ENCODE measurements at places on chromosomes 2 and 18.

- DNase-seq: no peak
Measured at GRCh38 chr2:29789911-29790485, 131.4 kb downstream of the ALK start.

DNA sequence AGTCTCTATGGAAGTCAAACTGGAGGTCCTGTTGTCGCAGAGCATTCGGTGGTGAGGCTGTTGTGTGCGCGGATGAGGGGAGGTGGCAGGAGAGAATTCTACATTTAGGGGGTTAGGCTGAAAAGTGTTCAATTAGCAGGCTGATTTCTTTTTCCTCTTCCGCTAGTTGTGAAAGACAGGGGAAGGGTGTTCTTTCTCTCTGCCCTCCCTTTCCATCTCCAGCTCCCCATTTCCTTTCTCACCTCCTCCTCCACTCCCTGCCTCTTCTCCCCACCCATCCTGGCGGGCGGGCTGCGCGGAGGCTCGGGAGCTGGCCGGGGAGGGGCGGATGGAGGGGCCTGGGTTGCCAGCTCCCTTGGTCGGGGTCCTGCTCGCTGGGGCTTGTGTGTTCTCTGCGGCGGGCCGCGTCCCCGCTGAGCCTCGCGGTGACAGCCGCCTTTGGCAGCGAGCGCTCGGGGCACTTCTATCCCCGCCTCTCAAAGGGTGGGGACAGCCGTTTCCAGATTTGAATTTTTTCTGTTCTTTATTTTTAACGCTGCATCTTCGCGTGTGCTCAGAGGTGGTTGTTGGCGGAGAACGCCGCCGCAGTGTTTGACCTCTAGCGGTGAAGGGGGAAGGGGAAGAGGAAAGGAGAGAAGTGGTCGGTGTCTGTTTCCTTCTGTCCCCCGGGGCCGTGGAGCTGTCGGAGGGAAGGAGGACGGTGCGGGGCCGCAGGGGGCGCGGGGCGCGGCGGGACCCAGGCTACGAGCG is 3.6 kb downstream of the SOX11 start:
- peak; percentile 78 for DNase-seq

- peak; percentile 24 for DNase-seq
Measured at GRCh38 chr2:143177096-143177786, 48.0 kb downstream of the ARHGAP15 start.

GRCh38 chr2:238231251-238231793 is 8.5 kb downstream of the HES6 start:
- DNase-seq: peak; percentile 87

DNA sequence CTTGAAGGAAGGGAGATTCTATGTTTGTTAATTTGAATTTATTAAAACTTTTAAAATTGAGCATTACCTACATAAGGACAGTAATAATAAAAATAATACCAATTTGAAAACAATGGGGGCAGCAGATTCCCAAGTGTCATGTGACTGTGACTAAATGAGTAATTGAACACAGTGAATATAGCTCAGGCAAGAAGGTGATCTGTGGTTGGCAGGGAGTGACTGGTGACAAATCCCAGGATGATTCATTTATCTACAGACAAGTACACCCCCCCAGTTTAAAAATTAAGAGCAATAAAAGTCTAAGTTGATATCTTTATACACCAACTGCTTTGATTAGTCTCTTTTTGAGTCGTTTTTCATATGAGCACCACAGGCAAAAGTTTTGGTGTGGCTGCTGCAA is 299.5 kb downstream of the ARHGAP15 start:
- no peak for DNase-seq

- no peak for DNase-seq
Measured at GRCh38 chr2:233756429-233757081, 3.5 kb upstream of the UGT1A1 start.

- DNase-seq: no peak
Measured at GRCh38 chr2:17101091-17101490, 417.1 kb downstream of the RAD51AP2 start.

- DNase-seq: no peak
Measured at GRCh38 chr2:88250404-88250803, 80.3 kb downstream of the THNSL2 start.
